ENCODE measurements at places on chromosomes 7 and 10.
A peak's percentile ranks its signal among the peaks of the same experiment; 100 is the strongest.

GRCh38 chr7:143085109-143085508, 33.0 kb downstream of the OR6V1 start:
- DNase-seq: no peak

DNA sequence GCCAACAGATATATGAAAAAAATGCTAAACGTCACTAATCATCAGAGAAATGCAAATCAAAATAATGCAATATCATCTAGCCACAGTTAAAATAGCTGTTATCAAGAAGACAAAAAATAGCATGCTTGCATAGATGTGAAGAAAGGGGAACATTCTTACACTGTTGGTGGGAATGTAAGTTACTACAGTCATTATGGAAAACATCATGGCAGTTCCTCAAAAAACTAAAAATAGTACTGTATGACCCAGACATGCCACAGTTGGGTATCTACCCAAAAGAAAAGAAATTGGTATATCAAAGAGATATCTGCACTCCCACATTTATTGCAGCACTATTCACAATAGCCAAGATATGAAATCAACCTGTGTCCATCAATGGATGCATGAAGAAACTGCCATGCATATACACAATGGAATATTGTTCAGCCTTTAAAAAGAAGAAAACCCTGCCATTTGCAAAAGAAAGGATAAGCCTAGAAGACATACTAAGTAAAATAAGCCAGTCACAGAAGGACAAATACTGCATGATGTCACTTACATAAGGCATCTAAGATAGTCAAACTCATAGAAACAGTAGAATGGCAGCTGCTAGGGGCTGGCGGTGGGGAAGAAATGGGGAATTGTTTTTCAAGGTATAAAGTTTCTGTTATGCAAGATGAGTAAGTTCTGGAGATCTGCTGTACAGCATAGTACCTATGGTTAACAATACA, 107.0 kb downstream of the PTPN20 start:
- no peak for DNase-seq

GRCh38 chr7:102186306-102186705, 100.4 kb upstream of the SH2B2 start:
- no peak for DNase-seq

- DNase-seq: no peak
Observed at GRCh38 chr7:33258491-33258951, 129.2 kb downstream of the BBS9 start.

DNA sequence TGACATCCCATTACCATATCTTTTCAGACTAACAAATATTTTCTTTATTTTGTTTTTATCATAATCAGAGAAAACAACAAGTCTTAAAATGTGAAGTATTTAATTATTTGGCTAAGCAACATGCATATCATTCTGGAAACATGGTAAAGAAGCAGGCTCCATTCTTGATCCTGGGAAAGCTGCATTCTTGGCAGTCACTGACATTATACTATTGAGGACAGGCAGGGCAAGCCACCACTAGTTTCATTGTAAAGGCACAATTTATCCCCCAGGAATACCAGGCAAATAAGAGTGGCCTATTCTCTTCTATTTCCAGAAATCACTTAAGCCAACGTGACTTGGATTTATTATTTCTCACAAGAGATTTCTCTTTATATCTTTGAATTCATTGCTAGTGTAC, 153.8 kb upstream of the AKR1E2 start:
- no peak for DNase-seq

GRCh38 chr10:49620286-49620810, 6.5 kb downstream of the CHAT start:
- DNase-seq: no peak

GRCh38 chr7:123616223-123616622, 14.6 kb downstream of the ASB15 start:
- DNase-seq: no peak

DNA sequence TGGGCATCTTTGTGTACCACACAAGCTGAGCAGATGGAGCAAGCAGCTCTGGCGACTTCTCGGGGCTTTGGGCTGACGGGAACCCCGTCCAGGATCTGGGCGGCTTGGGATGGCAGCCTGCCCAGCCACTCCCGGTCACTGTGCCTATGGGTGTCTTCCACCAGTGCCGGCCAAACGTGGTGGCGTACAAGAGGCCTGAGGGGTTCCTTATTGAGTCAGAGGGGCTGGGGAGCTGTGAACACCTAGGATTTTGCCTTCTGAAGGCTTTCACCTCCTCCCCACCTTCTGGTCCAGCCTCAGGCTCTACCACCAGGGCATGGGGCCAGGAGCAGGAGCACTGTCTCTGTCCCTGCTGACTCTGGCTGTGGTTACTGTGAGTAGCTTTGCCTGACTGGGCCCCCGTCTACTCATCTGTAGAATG, 71.8 kb upstream of the PPIF start:
- DNase-seq: peak; percentile 55

- DNase-seq: no peak
Observed at GRCh38 chr7:100476101-100476780, 2.8 kb downstream of the TSC22D4 start.

DNA sequence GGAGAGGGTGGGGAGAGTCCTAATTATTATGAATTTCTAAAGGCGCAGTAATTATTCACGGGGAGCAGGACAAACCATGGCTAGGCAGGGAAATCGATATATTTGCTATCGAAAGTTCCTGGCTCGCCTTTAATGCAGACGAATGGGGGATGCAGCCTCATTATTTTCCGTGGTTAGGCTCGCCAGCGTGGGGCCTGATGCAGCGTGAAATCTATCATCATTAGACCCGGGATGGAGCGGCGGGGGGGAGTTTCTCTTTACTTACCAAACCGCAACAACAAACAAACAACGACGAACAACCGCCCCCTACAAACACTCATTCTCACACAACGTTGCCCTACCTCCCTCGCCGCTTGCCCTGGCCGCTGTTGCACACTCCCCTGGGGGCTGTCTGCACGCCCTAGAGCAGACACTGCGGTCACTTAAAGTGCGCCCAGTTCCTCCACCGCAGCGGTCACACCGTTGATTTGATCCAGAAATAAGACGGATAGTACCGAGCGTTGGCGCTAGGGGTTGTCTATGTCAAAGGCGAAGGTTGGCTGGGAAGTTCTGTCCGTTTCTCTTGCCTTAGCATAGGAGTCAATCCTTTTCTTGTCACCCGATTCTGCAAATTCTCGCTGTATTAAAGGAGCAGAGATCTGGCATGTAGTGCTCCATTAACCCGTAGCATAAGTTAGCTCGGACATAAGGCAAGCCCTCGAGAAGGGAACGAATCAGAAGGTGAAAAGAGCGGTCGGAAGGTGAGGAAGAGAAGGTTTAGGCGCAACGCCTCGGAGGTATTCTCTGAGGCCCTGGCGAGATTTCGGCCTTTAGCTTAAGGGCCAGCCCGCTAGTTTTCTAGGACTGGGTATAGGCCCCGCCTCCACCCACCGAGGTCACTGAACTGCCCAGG, 10.4 kb downstream of the NXPH1 start:
- peak; percentile 7 for DNase-seq
